ENCODE measurements at places on chromosomes 7 and 10. TPM values are rescaled to one million over a fixed set of nuclear protein-coding genes. Genes with fewer than 3 reads are reported as not detected.

The NPTX2 gene
- 14.9 TPM for total RNA-seq

The SFXN3 gene
- total RNA-seq: 69.4 TPM

The GPC2 gene
- not detected for total RNA-seq

The DGKB gene
- not detected for total RNA-seq

The OPN4 gene
- total RNA-seq: not detected

DNA sequence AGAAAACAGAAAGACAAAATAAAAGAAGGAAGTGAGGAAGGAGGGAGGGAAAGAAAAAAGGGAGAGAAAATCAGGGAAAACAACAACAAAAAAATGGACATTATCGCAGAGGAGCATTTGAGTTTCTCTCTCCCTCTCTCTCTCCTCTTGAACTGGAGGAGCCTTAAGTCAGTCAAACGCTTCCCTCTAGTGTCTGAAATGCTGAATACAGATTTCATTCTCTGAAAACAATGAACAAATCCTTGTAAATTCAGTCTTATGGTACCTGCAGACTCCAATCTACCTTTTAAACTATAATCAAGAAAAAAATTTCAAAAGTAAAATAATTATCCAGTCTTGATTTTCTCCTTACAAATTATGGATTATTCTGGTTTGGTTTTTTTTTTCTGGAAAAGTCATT lies 89.2 kb upstream of the PFKP start:
- no peak for DNase-seq

GRCh38 chr7:75858410-75858809 lies 20.4 kb upstream of the RHBDD2 start:
- no peak for DNase-seq

- no peak for DNase-seq
Measured at GRCh38 chr7:114922026-114922651, at the start of gene MDFIC. MDFIC (plus strand) TSS chr7:114922094; CDS start chr7:114923034, 940 bp downstream.

- DNase-seq: no peak
Measured at GRCh38 chr7:158707610-158708009, 3.0 kb upstream of the NCAPG2 start.

- DNase-seq: no peak
Measured at GRCh38 chr7:100543586-100543985, 4.6 kb downstream of the AGFG2 start.

GRCh38 chr7:16484453-16485158 lies 19.1 kb upstream of the SOSTDC1 start:
- no peak for DNase-seq

DNA sequence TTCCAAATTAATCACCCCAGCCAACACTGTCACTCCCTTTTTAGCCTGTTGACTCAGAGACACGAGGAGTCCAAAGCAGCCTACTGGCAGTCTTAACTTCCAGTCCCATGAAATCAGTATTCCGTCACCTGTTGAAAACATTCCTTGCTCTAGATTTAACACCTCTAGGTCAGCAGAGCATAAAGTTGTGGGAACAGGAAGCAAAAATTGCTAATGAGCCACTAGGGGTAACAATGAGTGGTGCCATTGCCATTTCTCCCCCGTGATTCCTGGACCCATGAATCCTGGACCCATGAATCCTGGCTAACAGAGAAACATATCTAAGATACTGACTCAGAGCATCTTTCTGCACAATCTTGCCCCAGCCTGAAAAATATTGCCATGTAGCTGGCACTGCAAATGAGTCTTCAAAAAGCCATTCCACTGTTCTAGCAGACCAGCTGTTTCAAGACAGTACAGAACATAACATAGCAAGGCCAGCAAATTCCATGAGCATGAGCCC lies 252.7 kb upstream of the PTER start:
- DNase-seq: no peak

Data from omental fat pad (tissue), 4 donors.